Mesothelial cell of epicardium (in vitro differentiated cells): ENCODE measurements at places on chromosomes 13 and 19.

- no peak for DNase-seq
Observed at GRCh38 chr13:65830411-65831205, 1399.5 kb downstream of the PCDH9 start.

DNA sequence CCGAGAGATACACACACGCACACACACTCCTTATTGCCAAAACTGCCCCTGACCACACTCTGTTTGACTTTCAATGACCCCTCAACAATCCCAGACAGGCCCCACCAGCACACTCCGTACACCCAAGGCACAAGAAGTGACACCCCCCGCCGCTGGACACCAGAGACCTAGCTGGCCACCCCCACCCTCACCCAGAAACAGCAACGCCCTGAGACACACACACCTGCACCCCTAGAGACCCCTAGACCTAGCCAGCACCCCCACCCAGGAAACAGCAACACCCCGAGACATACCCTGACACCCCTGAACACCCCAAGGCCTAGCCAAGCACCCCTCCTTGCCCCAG, 1.1 kb upstream of the PTGER1 start:
- DNase-seq = no peak

GRCh38 chr13:110503037-110503901, 58.3 kb downstream of the RAB20 start:
- DNase-seq = no peak

GRCh38 chr19:30024091-30024490, 82.1 kb downstream of the URI1 start:
- no peak for DNase-seq

- no peak for DNase-seq
Observed at GRCh38 chr13:43737392-43737923, 49.3 kb downstream of the ENOX1 start.

DNA sequence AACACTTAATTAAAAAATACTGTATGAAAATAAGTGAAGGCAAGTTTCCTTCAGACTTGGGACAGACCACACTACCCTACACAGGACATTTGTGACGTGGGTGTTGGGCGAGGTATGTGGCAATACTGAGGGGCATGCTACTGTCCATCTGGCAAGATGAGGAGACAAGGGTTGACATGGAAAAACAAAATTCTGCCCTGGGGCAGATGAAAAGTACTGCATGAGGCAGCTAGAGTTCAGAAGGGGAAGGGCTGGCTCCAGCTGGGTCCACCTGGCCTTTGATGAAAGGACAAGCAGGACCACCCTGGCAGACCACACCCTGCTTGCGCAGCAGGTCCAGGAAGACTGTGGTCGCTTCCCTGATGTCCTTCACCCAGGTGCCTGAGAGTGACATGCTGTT, 43.2 kb downstream of the LATS2 start:
- DNase-seq = no peak

GRCh38 chr19:21532904-21533303, 27.5 kb downstream of the ZNF429 start:
- no peak for DNase-seq

DNA sequence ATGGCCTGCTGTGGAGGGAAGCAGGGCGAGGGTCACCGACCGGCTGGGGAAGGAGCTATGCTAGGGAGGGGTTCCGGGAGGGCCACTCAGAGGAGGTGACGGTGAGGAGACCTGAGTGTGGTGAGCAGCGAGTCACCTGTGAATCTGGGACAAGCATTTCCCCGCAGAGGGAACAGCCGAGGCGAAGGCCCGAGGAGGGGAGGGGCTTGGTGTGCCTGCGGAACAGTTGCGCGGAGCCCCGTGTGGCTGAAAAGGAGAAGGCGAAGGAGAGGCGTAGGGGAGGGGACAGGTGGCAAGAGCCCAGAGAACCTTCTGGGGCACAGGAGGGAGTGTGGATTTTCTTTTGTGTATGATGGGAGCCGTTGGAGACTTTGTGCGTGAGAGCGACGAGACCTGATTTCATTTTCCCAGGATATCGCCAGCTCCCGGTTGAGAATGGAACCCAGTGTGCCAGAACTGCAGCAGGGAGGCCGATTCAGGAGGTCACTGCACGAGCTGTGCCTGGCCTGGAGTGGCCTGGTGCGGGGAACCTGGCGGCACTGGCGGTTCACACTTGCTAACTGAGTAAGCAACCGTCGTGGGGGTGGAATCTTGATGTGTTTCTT, 117.7 kb upstream of the ZNF507 start:
- no peak for DNase-seq

GRCh38 chr19:8064911-8065874, 12.6 kb downstream of the CCL25 start:
- DNase-seq = no peak

DNA sequence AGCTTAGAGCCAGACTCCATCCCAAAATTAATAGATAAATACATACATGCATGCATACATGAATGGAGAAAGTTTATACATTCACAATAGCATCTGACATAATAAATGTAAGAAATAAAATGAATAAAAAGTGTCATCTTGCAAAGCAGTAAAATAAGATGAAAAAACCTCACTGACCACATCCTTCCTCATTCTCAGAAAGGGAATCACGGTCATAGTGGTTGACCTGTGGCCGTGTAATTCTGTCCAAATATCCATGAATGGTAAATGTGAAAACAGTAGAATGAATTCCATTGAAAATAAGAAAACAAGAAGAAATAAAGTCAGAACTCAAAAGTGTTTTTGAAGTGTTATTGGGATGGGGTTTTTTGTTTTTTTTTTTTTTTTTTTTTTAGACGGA, 9.8 kb upstream of the CDC42EP5 start:
- DNase-seq = no peak

- DNase-seq = no peak
Observed at GRCh38 chr13:109357751-109358471, 428.5 kb downstream of the IRS2 start.

- DNase-seq = no peak
Observed at GRCh38 chr19:17398902-17399527, 5.0 kb upstream of the CCDC194 start.

GRCh38 chr13:70668293-70668692, 560.0 kb upstream of the KLHL1 start:
- no peak for DNase-seq

- DNase-seq = no peak
Observed at GRCh38 chr19:49094505-49095482, 9.5 kb downstream of the SNRNP70 start.

DNA sequence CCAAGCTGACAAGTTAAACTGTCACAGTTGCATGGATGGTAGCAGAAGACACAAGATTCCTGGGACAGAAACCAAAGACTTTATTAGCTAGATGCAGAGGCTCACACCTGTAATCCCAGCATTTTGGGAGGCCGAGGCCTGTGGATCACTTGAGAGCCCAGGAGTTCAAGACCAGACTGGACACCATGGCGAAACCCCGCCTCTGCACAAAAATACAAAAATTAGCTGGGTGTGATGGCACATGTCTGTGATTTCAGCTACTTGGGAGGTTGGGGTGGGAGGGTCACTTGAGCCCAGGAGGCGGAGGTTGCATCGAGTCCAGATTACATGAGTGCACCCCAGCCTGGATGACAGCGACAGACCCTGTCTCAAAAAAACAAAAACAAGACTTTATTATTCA, 346.6 kb downstream of the IRS2 start:
- no peak for DNase-seq

- no peak for DNase-seq
Observed at GRCh38 chr13:33188093-33188882, 97.3 kb downstream of the STARD13 start.

GRCh38 chr13:29405401-29405800, 190.1 kb downstream of the SLC7A1 start:
- no peak for DNase-seq

GRCh38 chr19:13526552-13526951, 20.3 kb upstream of the CACNA1A start:
- no peak for DNase-seq

DNA sequence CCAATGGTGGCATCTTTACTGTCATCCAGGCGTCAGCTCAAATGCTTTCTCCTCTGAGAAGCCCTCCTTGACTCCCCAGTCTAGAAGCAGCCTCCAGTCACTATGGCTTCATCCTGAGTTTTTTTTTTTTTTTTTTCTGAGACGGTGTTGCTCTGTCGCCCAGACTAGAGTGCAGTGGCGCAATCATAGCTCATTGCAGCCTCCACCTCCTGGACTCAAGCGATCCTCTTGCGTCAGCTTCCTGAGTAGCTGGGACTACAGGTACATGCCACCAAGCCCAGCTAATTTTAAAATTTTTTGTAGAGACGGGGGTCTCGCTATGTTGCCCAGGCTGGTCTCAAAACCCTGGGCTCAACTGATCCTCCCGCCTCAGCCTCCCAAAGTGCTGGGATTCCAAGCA, 4.2 kb downstream of the NRTN start:
- DNase-seq = no peak

DNA sequence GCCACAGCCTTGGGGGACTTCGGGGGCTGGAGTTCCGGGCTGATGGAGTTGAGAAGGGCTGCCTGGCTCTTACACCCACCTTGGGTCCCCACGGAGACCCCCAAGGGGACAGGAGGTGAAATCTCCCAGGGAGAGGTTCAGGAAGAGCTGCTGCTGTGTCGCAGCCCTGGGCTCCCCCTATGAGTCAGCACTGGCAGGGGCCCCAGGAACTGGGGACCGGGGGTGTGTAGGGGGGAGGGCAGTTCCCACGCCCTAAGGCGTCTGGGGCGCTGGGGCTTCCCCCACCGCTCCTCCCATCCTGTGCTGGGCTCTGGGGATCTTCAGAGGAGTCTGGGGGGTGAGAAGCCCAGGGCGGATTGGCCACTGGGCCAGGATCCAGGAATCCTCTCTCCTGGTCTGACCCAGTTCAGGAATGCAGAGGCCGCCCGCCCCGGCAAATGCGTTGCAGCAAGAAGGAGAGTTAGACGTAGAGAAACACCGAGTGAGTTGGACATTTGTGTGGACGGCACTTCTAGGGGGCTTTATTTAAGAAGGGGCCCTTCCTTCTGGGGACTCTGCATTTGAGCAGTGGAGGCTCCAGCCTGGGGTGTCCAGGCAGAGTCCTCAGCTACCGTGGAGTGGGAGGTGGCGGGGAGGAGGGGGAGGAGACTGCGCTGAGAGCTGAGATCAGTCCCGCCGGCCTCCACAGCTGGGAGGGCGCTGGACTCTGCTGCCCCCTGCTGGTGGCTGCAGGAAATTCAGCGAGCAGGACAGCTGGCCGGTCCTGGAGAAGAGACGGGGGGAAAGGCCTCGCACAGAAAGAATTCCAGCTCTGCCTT, 15.0 kb upstream of the NANOS3 start:
- peak; percentile 98 for DNase-seq

GRCh38 chr13:106471957-106472543, 63.4 kb downstream of the EFNB2 start:
- peak; percentile 46 for DNase-seq

DNA sequence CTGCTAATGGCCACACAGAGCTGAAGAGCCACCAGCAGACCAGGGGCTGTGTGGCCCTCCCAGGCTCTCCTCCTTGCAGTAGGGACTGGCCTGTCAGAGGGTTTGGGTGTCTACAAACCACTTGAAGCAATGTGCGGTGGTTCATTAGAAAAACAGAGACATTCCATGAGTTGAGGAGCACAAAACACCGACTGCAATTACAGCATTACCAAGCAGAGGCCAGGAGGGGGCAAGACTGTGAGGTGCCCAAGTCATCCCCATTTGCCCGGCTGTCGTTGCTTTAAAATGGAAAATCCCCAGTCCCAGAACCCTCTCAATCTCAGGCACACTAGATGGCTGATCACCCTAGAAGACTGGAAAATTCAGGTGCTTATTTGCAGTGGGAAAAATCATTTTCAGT, 15.0 kb downstream of the TMTC4 start:
- no peak for DNase-seq

- no peak for DNase-seq
Observed at GRCh38 chr13:98888222-98888889, 89.5 kb downstream of the DOCK9 start.

GRCh38 chr13:29362849-29363604, 232.5 kb downstream of the SLC7A1 start:
- DNase-seq = no peak

GRCh38 chr19:33460221-33460908, 61.2 kb downstream of the PEPD start:
- no peak for DNase-seq

DNA sequence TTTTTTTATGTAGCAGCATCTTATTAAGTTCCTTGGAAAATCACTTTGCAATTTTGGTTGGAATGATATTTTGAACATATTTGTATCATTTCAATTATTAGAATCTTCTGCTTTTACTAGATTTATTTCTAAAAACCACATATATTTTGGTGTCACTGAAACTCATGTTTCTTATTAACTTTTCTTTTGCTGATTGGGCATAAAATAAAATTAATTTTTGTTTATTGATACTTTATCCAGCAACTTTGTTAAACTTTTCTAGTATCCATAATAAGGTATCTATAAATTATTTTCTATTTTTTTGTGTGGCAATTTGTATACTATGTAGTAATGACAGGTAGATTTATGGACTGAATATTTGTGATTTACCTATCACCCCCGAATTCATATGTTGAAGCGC, 556.4 kb upstream of the ATXN8OS start:
- DNase-seq = no peak

DNA sequence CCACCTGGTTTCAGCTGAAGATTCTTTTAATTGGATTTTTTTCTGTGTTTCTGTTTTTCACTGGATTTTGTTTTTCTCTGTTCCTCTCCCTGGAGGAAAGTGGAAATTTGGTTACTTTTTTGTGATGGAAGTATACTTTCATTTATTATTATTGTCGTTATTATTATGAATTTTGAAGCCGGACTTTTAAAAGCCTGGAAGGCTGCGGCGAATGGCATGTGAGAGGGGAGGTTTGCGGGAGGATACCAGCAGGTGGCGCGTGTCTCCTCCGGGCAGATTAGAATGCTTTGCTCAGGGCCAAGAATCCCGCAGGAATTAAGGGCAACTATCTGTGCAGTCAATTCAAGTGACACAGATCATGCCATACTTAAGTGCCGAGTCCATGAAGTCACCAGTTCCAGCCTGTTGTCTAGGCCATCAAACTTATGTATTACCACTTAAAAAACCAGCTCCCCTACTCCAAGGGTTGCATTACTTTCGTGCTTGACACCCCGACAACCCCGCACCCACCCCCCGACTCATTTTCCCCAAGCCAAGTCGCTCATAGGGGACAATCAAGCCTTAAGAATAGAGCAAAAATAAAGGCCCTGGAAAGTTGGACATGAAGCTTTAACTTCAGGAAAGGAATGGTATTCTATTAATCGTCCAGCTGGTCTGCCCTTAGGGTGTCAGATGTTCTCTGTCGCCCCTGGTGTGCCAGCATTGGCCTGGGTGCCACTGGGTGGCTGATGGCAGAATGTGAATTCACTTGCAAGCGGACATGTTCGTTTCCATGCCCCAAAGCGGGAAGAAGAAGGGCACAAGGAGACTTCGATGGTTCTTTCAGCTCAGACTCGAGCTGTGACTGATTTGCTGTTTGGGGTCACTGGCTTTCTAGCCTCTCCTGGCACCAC, 1.3 kb upstream of the LRCH1 start:
- DNase-seq = peak; percentile 55

GRCh38 chr13:93975242-93975641, 504.2 kb downstream of the DCT start:
- DNase-seq = no peak

DNA sequence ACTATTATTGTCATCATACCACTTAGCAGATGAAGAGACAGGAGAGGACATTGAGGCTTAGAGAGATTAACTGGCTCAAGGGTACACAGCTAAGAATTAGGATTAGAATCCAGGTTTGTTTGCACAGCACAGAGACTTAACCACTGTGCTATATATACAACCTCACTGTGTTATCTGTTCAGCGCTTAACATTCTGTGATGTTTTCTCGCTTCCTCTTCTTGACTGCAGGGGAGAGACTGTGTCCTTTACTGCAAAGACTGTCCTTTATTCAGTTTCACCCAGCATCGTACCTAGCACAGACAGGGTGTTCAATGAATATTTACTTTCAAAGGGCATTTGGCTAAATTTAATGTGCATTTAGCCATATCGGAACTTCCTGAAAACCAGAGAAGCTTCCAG, 54.9 kb upstream of the PCDH8 start:
- DNase-seq = no peak
